ENCODE measurements at places on chromosomes 1 and 21. TPM values are rescaled to one million over a fixed set of nuclear protein-coding genes. Genes with fewer than 3 reads are reported as not detected.

Gene MMEL1
- total RNA-seq: 3.2 TPM

Gene TDRD10
- total RNA-seq: 7.2 TPM

Gene CCDC17
- 2.4 TPM for total RNA-seq

Gene KCNA3
- total RNA-seq: 0.90 TPM

Gene DMBX1
- total RNA-seq: 0.45 TPM

Gene TARBP1
- 19.4 TPM for total RNA-seq

Gene C1QB
- total RNA-seq: 531 TPM

Gene IFI44
- 40.6 TPM for total RNA-seq

Gene HLX
- 37.2 TPM for total RNA-seq

DNA sequence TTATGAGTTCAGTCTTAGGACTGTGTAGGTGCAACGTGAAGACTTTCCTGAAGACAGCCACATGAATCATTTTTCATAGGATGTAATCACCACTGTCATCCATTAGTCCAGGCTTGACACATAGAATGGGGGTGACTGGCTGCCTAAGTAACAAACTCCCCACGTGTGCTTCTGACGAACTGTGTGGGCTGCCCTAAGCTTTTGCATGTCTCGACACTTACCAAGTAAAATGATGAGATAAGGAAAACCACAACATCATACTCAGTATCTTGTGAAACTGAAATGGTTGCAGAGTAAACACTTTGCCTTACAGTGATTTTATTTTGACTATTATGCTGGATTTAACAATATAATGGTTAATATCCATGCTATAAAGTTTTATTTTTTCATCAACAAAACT, 19.5 kb downstream of the ERG start:
- no peak for DNase-seq

- DNase-seq: no peak
Observed at GRCh38 chr1:82564333-82564732, 763.6 kb downstream of the ADGRL2 start.

DNA sequence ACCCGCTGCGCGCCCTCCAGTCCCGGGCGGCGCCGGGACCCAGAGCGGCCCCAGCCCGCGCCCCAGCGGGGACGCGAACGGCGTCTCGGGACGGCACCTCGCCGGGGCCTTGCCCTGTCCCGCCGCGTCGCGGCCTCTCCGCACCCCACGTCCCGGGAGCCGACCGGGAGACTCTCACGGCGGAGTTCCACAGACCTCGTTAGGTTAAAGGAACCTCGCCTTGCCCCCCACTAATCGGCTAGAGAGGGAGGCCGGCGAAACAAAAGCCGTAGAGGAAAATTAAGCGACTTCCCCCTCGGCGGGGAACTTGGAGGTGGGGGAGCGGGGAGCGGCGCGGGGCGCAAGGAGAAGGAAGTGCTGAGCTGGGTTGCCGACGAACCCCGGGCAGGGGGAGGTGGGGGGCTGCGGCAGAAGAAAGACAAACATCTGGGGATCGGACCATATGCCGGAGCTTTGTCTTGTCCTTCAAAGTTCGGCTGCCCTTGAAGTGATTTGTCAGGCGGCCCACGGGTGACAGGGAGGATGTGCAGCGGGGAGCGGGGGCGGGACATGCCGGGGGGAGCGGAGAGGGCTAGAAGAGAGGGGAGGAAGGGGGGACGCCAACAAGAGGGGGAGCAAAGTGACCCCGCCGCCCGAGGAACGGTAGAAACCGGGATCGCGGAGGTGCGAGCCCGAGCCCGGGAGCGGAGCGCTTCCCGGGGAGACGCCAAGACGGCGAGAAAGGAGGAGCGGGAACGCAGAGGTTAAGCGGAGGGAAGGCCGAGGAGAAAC, 120.0 kb upstream of the RRP15 start:
- no peak for DNase-seq

DNA sequence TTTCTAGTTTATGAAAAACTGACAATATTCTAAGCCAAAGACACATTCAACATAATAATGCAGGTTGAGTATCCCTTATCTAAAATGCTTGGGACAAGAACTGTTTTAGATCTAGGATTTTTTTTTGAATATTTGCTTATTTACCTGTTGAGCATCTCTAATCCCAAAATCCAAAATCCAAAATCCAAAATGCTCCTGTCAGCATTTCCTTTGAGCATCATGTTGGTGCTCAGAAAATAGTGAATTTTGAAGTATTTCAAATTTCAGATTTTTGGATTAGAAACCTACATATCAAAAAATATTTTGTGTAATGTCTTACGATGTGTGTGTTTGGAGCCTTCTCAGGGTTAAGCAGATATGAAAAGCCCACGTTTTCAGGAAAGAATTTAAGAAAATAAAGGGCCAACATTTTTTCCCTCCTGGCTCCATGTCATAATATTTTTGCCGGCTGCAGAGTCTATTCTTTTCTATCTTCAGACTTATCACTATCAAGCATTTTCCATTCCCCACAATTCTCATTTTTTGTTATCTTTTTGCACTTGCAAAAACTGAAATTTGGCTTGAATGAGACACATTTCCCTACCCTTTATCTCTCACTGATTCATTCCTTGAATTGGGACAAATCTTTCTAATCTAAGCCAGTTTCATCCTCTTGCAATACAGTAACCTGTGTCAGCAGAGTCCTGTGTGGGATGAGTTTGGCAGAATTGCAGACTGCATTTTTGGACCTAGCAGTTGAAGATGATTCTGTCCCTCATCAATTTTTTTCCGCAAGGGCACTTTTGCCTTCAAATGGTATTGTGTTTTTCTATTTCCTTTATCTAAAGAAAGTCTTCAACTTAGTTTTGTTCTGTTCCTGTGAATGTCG, 233.9 kb downstream of the DISC1 start:
- no peak for DNase-seq

DNA sequence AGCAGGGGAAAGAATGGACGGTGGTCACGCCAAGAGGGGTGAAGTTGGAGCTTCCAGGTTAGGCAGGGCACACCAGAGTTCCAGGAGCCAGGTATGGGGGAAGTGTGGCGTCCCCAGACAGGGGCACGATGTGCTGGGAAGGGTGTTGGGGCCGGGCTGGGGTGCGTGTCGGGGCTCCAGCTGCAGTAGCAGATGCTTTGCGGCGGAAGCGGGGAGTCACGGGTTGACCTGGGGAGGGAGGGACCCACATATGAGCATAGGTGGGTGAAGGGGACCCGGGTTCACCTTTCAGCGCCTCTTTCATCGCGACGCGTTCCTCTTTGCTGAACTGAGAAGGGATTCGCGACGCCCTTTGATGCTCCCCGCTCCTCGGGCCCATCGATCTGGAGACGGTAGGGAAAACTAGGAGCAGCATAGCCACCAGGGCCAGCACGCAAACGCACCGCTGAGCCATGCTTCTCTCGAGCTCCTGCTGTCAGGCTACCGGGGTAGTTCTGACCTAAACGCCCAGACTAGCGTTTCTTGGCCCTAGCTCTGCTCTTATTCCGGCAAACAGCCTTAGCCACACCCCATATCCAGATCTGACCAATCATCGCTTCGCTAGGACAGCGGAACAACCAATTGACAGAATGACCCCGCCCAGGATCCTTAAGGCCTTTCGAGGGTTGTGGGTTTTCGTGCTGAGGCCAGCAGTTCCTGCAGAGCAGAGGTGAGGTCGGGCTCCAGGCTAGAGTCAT, at the start of gene PM20D1:
Gene PM20D1, minus strand, starts transcription at position 514 of the 737 bp plus-strand sequence. Its CDS starts 60 bp downstream, at position 454.
- no peak for DNase-seq

GRCh38 chr21:14722841-14723483, 176.8 kb upstream of the SAMSN1 start:
- no peak for DNase-seq

DNA sequence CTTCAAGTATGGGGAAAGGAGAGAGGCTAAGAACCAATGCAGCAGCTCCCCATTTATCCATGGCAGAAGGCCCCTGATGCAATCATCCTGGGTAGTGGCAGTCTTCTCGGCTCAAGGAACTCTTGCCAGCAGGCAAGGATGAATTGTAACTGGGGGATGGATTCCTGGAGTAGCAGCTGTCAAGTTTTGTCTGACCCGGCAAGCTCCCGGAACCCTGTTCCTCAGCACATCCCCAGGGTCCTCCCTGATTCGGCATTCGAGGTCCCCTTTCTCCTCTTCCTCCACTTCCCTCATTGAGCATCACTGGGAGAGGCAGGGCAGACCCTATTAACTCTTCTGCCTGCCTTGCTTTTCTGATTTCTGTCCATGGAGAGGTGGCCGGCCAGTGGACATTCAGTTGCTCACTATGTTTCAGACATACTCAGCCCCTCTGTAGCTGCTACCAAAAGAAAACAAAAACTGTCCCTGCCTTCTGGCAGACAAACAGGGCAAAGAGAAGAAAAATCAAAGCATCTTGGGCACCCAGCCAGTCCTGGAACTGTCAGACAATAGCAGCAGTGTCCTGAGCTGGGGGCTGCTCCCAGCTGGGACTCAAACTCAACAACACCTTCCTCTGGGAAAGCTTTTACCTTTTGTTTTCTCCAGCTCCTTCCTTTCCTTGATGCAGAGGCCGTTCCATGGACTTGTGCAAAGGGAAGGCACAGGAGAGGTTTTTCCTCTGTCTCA, 5.6 kb upstream of the PTCH2 start:
- peak; percentile 73 for DNase-seq

DNA sequence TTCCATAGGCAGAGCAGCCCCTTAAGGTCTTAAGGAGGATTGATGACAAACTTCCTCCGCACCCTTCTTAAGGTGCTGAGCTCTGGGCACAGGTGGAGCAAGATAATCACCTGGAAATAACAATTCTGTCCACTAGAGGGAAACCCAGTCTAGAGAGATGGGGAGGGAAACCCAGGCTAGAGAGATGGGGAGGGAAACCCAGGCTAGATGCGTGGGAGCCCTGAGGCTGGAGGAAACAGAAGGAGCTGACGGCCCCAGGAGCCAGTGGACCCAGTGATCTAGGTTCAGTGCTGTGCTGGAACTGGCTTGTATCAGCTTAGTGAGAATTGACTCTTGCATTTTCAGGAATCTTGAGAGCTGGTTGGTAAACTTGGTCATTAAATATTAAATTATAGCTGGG, 17.8 kb upstream of the MYCL start:
- DNase-seq: no peak

GRCh38 chr1:159444511-159444910, 5.0 kb downstream of the OR10J1 start:
- no peak for DNase-seq

DNA sequence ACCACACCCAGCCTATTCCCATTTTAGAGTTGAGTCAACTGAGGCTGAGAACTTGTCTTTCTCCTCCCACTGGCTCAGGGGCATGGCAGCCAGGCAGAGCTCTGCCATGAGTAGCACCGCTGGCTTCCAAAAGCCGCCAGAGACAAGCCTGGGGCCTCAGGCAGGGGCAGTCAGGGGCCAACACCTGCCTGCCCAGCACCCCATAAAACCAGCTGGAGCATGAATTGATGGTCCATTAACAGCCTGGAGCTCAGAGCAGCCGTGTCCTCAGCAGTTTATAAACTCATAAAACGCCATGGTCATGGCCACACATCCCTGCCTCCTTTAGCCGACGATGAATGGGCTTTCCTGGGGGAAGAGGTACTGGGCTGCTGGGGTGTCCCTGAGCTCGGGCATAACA, 50.6 kb upstream of the PAX7 start:
- no peak for DNase-seq

DNA sequence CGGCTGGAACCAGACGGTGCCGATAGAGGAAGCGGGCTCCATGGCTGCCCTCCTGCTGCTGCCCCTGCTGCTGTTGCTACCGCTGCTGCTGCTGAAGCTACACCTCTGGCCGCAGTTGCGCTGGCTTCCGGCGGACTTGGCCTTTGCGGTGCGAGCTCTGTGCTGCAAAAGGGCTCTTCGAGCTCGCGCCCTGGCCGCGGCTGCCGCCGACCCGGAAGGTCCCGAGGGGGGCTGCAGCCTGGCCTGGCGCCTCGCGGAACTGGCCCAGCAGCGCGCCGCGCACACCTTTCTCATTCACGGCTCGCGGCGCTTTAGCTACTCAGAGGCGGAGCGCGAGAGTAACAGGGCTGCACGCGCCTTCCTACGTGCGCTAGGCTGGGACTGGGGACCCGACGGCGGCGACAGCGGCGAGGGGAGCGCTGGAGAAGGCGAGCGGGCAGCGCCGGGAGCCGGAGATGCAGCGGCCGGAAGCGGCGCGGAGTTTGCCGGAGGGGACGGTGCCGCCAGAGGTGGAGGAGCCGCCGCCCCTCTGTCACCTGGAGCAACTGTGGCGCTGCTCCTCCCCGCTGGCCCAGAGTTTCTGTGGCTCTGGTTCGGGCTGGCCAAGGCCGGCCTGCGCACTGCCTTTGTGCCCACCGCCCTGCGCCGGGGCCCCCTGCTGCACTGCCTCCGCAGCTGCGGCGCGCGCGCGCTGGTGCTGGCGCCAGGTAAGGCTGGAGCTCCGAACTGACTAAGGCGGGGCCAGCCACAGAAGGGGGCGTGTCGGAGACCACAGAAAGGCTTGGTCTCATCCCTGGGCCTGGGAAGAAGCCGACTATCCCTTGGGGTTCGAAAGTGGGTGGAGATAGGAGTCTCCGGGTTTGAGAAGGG, 486 bp downstream of the SLC27A3 start:
- DNase-seq: no peak

DNA sequence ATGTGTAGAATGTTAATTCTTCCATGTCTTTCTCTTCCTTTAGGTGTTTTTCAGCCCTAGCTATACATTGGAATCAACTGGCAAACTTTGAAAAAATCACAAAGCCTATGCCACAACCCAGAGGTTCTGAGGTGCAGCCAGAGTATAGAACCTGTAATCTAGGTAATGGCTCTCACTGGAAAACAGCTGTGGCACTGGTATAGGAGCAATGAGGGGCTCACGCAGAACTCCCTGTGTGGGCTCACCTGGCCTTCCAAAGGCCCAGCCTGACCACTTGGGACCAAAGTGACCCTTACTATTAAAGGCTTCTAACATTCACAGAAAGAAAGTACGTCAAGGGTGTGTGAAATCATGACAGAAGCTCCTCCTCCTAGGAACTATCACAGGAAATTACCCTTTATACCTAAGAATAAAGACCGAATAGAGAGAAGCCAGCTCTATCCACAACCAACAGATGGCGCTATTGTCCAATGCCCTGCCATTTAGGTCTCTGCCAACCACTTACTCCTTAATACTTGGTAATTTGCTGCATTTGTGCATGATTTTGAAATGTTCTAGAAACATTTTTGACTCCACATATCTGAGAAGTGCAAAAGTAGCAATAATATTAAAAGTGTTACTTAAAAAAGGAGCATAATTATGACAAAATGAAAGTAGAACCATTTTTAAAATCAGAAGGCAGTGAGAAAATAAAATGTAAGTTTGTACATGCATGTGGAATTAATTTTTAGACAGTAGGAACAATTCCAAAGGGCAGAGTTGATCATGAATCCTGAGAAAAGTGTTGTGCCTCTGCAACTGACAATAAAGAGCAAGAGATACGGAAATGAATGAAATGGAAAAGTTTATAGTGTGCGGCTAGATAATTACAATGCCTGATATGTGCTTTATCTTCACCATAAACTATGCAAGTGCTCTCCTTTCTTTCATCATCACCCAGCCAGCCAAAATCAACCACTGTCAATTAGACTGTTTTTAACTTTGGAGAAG, 93.1 kb upstream of the HAO2 start:
- DNase-seq: no peak

DNA sequence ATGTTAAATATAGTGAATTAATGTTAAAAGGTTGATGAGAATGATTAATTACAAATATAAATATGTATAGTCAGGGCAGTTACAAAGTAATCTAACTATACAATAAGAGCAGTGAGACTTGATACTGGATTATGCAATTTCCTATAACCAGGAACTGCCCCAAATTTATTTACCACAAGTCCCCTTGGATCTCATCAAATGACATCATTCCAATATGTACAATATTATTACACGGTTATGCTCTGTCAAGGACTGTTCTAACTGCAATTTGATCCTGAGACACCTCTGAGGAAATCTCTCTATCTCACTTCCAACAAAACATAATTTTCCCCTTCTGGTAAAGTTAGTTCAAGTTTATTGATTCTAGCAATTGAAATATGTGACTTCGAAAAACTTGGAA, 917.6 kb downstream of the NCAM2 start:
- no peak for DNase-seq

- DNase-seq: no peak
Observed at GRCh38 chr1:115425442-115425841, 87.4 kb upstream of the NGF start.
